ENCODE measurements at places on chromosomes 12 and 14.

DNA sequence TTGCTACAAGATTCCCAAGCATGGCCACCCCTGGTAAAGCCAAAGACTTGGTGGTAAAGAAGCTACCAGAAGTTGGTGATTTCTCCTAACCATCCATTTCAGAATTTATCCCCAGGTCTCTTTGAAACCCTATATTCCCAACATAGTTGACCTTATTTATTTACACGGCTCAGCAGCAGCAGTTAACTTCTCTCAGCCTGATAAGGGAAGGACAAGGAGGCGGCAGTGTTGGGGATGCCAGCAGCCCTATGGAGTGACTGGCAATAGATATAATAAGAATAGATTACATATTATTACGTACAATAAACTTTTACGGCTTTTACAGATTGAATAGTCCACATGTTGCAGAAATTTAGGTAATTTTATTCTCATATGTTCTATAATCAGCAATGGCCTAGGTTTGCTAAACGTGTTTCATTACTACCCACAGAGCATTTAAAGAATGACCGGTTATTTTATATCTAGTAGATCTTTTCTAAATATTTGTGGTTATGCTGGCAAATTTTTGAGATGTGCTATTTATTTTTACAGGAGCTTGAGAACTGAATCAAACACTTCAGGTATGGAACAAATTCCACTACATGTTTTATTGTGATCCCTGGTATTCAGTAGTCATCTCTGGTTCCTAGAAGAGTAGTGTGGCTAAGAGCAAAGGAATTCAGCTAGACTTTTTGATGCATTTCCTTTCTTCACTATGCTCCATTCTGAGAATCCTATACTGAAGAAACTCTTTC is 19.8 kb upstream of the PALS1 start:
- no peak for DNase-seq

- DNase-seq, result no peak
Observed at GRCh38 chr12:75585330-75585729, 73.9 kb upstream of the KRR1 start.

DNA sequence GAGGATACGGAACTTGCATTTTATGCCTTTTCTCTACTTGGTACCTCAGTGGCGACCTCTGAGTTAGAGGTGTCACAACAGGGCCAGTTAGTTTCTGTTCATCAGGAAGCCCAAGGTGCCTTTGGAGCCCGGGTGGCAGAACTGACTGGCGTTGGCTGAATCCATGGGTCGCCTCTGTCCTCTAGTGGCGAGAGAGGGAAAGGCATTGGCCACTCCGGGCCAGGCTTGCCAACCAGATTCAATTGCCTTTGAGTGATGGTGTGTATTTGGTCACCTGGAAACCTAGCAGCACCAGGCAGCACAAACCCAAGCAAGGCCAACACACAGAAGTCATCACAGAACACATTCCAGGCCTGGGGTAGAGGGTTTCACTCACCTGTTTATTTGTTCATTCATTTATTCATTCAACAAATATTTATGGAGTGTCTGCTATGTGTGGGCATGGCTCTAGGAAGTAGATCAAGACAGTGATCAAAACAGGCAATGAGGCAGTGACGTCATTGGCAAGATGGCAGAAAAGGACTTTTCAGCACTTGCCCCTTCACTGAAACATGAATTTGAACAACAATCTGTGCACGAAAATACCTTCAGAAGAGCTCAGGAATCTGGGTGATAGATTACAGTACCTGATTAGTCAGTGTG is 40.5 kb upstream of the KCNA5 start:
- DNase-seq, result peak; percentile 90

DNA sequence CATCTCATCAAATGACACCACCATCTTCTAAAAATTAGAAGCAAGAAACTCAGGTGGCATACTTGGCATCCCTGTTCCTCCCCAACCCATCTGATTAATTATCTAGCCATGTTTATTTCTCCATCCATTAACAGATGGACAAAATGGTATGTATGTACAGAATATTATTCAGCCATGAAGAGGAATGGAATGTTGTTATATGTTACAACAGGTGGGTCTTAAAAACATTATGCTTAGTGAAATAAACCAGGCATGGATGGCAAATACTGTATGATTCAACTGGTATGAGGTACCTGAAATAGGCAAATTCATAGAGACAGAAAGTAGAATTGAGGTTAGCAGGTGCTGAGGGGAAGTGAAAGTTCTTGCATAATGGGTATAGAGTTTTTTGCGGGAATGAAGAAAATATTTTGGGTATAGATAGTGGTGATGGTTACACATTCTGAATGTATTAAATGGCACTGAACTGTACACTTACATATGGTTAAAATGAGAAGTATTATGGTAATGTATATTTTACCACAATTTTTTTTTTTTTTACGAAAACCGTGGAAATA is 17.5 kb downstream of the YY1 start:
- DNase-seq, result no peak

DNA sequence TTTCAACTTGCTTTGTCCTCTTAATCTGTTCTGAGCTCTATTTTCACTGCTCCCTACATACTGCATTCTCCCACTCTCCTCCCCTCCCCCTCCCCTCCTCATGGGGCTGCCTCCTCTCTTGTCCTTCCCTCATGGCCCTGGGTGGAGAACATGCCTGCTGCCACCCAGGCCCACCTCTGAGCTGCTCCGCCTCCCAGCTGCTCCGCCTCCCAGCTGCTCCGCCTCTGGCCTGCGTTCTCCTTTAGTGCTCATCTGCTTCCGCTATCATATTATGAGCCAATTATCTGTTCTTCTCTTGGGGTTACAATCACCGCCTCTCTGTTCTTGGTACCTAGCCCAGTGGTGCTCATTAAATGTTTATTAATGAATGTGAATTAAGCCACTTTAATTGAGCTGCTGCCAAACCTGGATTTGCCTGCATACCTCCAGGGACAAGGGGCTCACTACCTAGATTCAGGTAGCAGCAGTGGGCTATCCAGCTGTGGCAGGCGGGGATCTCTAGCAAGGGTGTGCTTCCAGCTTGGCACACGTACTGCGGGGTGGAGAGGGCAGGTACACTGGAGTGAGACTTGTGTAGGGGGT is 32.0 kb upstream of the FAM181A start:
- peak; percentile 63 for DNase-seq

All from islet precursor cell (in vitro differentiated cells).